Natural killer cell (primary cell): ENCODE measurements at places on chromosomes 2 and 18.

- DNase-seq = no peak
- no peak overlapping the region for H3K27ac ChIP-seq
- no peak overlapping the region for H3K4me3 ChIP-seq
- H3K36me3 ChIP-seq = no peaks in the 10 kb centered on the region
These were observed 203.0 kb downstream of the CTIF start for GRCh38 chr18:48741866-48742265.

DNA sequence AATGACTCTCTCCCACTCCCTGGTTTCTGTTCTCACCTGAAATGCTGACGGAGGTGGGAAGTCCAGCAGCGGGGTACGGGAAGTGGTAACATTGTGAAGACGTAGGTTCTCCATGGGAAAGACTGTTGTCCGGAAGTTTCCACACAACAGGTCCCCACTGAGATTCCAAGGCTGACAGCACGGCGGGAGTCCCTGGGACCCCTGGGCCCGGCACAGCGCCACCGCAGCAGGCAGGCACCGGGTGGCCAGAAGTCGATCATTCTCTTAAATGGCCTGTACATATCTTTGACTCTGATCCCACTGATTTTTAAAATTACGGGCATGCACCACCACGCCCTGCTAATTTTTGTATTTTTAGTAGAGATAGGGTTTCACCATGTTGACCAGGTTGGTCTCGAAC lies 201.0 kb upstream of the SALL3 start:
- no peak overlapping the region for H3K27ac ChIP-seq
- no peaks in the 10 kb centered on the region for H3K36me3 ChIP-seq
- H3K27me3 ChIP-seq = no peaks in the 10 kb centered on the region
- no peaks in the 10 kb centered on the region for H3K4me1 ChIP-seq
- no peak for DNase-seq

GRCh38 chr2:9967053-9967775 lies 15.7 kb downstream of the GRHL1 start:
- H3K36me3 ChIP-seq = no peaks in the 10 kb centered on the region
- peaks cover 14% of the 10 kb centered on the region for H3K4me1 ChIP-seq
- DNase-seq = no peak
- H3K27me3 ChIP-seq = no peaks in the 10 kb centered on the region
- no peak overlapping the region for H3K4me3 ChIP-seq
- no peak overlapping the region for H3K27ac ChIP-seq

- no peaks in the 10 kb centered on the region for H3K27me3 ChIP-seq
- no peak overlapping the region for H3K27ac ChIP-seq
- no peaks in the 10 kb centered on the region for H3K4me1 ChIP-seq
These were observed 165.8 kb upstream of the EPB41L3 start for GRCh38 chr18:5709476-5710095.

GRCh38 chr18:31162825-31163435 lies at the start of gene DSC1:
Gene DSC1 (minus strand): TSS chr18:31162856. CDS start chr18:31162594, 262 bp downstream.
- peak; percentile 49 for DNase-seq
- H3K4me3 ChIP-seq = no peak within 1 kb of the TSS
- no peaks in the 10 kb centered on the region for H3K27me3 ChIP-seq

GRCh38 chr2:69709290-69709689 lies 32.6 kb upstream of the ANXA4 start:
- H3K4me3 ChIP-seq = no peak overlapping the region
- H3K36me3 ChIP-seq = no peaks in the 10 kb centered on the region
- H3K27ac ChIP-seq = no peak overlapping the region
- no peak for DNase-seq
- H3K4me1 ChIP-seq = peaks cover 2% of the 10 kb centered on the region

DNA sequence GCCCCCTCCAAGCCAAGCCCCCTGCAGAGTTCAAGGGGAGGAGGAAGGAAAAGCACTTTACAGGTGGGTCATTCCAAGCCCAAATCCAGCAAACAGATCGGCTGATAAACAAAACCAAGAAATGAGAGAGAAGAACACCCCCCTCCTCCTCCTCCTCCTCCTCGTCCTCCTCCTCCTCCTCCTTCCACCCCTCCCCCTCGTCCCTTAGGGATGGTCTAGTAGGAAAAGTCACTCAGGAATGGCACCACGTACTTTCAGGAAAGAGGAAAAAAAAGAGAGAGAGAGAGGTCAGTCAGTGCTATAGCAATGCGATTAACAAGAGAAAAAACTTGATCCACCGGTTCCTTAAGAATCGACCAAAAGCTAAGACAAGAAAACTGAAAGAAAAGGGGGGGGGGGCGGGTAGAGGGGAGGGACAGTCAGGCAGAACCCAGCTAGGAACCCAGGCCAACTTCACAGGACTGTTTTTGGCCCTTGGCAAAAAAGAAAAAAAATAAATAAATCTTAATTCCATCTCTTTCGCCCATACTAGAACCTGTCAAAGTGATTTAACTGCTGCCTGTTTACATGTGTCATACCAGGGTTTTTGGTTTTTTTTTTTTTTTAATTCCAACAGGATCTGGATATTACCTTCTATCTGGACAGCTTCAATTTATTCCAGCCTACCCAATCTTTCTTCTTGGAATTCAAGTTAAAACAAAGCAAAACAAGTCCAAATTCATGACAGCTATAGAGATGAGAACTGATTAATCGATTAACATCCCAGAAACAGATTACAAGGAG lies 906 bp downstream of the IKZF2 start:
- no peaks in the 10 kb centered on the region for H3K4me1 ChIP-seq
- no peaks in the 10 kb centered on the region for H3K36me3 ChIP-seq
- H3K27me3 ChIP-seq = no peaks in the 10 kb centered on the region
- H3K27ac ChIP-seq = peak overlapping the region; percentile 79
- DNase-seq = peak; percentile 16

- no peaks in the 10 kb centered on the region for H3K27me3 ChIP-seq
- H3K27ac ChIP-seq = peak overlapping the region; percentile 55
- H3K4me3 ChIP-seq = no peak overlapping the region
- DNase-seq = peak; percentile 54
- H3K4me1 ChIP-seq = peaks cover 46% of the 10 kb centered on the region
These were observed 169.3 kb downstream of the HDAC4 start for GRCh38 chr2:239231231-239232194.

DNA sequence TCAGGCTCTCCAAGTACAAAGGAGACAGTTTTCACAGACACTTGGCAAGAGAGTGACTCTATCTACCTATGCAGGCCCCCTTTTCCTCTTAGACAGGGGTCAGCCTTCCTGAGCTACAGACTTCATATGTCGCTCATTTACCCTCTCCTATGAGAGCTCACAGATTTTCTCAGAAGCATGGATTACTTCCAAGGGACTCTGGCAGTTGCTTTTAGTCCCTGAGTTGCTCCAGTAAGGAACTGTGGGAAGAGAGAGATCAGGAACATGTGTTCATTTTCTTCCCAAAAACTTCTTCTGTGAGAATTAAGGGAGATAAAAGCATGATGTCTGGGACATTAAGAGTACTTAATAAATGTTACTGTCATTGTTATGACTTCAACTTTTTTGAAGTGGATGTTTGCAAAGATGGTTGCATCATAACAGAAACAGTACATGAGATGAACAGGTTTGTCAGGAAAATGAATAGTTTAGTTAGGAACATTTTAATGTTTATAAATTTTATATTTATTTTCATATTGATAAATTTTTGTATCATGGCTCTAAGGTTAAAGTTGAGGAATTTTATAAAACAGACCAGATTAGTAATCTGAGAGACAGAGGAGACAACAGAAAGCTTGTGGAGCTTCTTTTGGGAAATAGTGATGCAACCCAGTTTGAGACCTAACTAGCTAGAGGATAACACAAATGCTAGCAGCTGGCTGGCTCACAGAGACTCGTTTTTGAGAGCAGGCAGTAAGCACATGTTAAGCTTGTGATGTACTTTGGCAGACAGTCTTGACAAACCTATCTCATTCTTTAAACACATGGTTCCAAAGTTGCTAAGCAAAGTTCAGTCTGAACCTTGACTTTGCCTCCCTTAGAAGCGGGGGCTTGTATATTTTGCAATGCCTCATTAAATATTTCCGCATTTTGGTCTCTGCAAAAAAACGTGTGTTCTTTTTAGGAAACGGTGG lies 21.7 kb upstream of the UGP2 start:
- H3K4me1 ChIP-seq = no peaks in the 10 kb centered on the region
- H3K27me3 ChIP-seq = no peaks in the 10 kb centered on the region
- DNase-seq = no peak
- no peaks in the 10 kb centered on the region for H3K36me3 ChIP-seq
- H3K4me3 ChIP-seq = no peak overlapping the region
- H3K27ac ChIP-seq = no peak overlapping the region

- H3K27ac ChIP-seq = no peak overlapping the region
- no peaks in the 10 kb centered on the region for H3K36me3 ChIP-seq
- DNase-seq = no peak
- H3K4me1 ChIP-seq = no peaks in the 10 kb centered on the region
These were observed 251.3 kb downstream of the PARD3B start for GRCh38 chr2:204796581-204796980.

DNA sequence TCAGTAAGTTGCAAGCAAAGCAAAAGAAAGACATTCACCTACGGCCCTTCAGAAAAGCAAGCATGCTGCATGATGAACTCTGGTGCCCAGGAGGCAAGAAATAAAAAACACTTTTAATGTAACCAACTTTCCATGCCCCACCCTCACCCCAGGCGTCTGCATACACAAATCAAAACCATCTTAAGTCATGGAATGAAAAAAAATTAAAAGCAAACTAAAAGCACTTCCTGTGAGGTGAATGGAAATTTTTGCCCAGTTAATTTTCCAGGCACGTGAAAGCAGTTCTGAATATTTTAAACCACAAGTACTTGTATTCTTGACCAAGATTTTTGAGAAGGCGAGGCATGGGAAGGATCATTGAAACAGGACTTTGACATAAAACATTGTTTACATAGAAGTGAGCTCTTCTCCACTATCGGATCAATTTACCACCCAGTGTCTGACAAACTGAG lies 2.5 kb upstream of the ICOS start:
- H3K4me3 ChIP-seq = no peak overlapping the region
- no peaks in the 10 kb centered on the region for H3K27me3 ChIP-seq
- peaks cover 9% of the 10 kb centered on the region for H3K4me1 ChIP-seq
- peak overlapping the region; percentile 20 for H3K27ac ChIP-seq
- no peaks in the 10 kb centered on the region for H3K36me3 ChIP-seq

- H3K27me3 ChIP-seq = no peaks in the 10 kb centered on the region
- no peak overlapping the region for H3K27ac ChIP-seq
- DNase-seq = no peak
- H3K4me1 ChIP-seq = peaks cover 5% of the 10 kb centered on the region
- no peaks in the 10 kb centered on the region for H3K36me3 ChIP-seq
These were observed 150.4 kb upstream of the SLC1A4 start for GRCh38 chr2:64838817-64839216.

GRCh38 chr2:214899751-214900150 lies 90.3 kb upstream of the BARD1 start:
- no peaks in the 10 kb centered on the region for H3K27me3 ChIP-seq
- no peak for DNase-seq
- no peak overlapping the region for H3K4me3 ChIP-seq
- no peaks in the 10 kb centered on the region for H3K36me3 ChIP-seq
- no peak overlapping the region for H3K27ac ChIP-seq
